Kidney epithelial cell (primary cell): ENCODE measurements at places on chromosomes 5 and 9. TPM values are rescaled to one million over a fixed set of nuclear protein-coding genes. Genes with fewer than 3 reads are reported as not detected.

DNA sequence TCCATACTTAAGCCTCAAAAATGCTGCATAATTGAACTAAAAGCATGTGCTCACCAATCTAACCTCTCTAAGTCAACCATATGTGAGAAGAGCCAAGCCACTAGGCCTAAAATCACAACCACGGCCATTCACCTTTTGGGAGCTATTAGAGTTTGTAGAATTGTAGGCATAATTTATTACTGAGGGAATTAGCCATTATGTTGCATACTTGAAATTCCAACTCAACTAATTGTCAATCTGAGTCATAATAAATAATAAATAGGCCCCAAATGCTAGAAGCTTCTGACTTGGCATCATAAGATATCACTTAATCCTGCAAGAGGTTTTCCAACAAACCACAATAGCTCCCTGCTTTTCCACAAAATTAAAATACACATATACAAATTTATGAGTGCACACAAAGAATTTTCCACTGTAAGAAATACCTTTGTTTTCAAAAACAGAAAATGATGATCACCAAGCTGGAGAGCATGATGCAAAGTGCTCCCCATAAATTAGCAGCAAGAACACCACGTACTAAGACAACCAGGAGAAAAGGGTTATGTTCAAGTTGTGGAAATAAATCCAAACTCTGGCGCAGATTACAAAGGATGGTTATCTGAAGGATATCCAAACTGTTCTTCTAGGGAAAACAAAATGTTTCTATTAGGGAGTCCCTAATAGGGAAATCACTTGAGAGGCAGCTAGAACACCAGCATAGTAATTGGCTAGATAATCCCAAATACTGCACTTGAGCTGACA lies 250.0 kb upstream of the SLC30A5 start:
- DNase-seq: no peak

DNA sequence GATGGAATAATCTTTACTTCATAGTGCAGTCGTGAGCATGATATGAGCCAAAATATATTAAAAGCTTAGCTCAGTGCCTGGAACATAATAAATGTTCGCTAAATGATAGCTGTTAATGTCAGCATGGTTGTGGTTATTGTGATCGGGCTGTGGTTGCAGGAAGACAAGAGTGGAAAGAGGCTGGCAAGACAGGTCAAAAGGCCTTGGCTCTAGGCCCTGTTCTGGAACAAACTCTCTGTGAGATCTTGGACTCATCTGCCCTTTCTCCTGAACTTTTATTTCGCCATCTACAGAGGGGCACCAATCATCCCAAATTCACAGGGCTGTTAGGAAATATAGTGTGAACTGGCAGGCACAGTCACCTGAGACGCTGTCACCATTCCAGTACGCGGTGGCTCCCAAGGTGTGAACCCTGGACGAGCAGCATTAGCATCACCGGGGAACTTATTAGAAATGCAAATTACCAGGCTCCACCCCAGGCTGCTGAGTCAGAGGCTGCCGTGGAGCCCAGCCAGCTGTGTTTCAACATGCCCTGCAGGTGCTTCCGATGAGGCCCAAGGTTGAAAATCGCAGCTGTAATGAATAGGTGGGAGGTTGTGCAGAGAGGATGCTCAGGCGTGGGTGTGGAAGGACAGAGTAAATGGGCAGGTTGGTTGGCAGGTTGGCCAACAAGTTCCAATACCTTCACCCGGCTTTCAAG lies 50.2 kb upstream of the SAP30L start:
- no peak for DNase-seq

OR1Q1 gene
- total RNA-seq: not detected in 2 replicates

GRCh38 chr9:133979921-133980863 lies 11.9 kb downstream of the VAV2 start:
- DNase-seq: no peak

DNA sequence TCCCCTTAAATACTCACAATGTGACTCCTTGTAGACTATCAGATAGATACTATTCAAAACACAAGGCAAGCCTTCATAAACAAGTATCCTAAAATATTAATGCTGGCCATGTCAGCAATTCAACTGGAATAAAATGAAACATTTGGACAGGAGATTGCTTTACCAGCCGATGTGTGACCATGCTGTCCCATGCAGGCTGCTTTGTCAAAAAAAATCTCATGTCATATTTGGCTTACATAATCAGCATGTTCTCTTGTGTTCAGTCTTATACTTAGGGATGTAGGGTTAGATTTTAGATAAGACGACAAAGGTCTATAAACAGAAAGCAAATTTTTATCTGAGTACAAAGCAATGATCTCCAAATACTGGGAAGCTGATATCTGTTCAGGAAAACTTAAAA lies 108.5 kb downstream of the NR6A1 start:
- no peak for DNase-seq

DNA sequence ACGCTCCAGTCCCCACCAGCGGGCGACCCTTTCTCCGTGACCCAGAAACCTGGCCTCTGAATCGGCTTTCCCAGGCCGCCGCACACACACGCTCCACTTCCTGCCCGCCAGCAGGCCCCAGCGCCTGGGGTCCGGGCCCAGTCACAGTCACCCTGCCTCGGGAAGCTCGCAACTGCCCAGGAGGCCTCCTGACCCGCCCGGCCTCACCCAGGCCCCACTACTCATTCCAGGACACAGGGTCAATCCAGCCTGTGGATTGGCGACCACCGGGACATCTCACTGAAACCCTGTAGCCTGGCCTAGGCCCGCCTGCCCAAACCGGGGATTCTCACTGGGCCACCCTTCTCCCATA lies 2.7 kb upstream of the IRX4 start:
- no peak for DNase-seq

SLC25A2 gene
- total RNA-seq: not detected in 2 replicates

DNA sequence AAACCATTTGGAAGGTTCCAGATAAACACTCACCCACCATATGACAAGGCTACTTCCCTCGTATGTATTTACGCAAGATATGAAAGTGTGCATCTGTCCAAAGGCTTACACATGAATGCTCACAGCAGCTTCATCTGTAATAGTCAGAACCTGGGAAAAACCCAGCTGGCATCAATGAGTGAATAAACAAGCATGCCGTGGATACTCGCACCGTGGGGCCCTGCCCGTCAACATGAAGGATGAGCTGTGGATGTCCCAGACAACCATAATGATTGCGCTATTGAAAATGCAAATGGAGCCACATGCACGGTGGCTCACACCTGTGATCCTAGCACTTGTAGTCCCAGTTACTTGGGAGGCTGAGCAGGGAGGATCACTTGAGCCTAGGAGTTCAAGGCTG lies 60.6 kb upstream of the FCN1 start:
- no peak for DNase-seq

LPCAT1 gene
- 80.9 and 87.6 TPM in 2 replicates for total RNA-seq

DNA sequence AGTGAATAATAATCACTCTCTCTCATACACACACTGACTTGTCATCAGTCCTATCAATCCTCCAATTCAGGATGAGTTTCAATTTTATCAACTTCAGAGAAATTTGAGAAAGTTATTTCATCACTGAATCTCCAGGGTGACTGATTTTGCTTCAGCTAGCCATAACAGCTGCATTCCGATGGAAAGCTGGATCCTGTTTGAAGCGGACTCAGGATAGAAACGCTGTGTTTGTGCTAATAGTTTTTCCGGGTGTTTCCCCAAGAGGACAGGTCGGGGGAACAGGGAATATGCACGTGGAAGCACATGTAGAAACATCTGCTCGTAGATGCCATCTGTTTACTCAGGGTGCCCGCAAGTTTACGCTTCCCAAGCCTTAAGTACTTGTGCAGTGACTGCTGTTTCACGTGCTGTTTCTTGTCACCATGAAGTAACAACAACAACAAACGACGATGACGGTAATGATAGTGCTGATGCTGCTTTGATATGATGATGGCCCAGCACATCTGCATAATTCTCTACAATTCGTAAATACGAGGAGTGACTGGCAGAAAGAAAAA lies 263.7 kb upstream of the DAPK1 start:
- no peak for DNase-seq

- no peak for DNase-seq
Observed at GRCh38 chr9:2290382-2290781, 275.2 kb downstream of the SMARCA2 start.

PCDHA9 gene
- total RNA-seq: under 0.01 TPM in 2 replicates

DNA sequence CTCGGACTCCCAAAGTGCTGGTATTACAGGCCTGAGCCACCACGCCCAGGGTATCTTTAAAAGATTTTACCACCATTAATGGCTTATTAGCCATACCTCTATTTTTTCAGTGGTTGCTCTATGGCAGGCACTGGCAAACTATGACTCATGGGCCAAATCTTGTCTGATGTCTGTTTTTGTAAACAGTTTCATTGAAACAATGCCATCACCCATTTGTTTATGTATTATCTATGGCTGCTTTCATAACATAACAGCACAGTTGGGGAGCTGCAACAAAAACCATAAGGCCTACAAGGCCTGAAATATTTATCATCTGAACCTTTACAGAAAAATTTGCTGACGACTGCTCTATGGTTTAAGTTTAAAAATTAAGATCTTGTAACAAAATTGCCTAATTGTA lies 66.8 kb downstream of the SLC38A9 start:
- no peak for DNase-seq

SLCO6A1 gene
- total RNA-seq: not detected in 2 replicates

GABRA6 gene
- not detected in 2 replicates for total RNA-seq

GRCh38 chr5:96638561-96638960 lies 23.6 kb upstream of the CAST start:
- DNase-seq: no peak

DNA sequence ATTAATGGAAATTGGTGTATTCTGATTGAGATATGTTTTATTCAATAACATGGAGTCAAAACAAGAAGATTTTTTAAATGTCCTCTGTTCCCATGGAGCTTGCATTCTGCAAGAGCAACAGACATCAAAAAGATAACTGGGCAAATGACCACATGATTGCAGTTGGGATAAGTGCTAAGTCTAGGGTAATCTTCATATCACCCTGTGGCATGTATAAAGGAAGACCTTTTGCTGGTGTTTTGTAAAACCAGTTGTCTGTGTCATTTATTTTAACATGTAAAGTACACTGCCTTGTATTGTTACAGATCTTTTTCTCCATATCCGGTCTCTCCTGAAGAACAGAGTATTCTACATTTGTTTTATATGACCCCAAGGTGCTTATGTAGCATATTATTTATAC lies 44.0 kb downstream of the PTCD2 start:
- no peak for DNase-seq

ZNF454 gene
- 5.0 and 5.8 TPM in 2 replicates for total RNA-seq

GDNF gene
- total RNA-seq: 0.41 and 1.0 TPM in 2 replicates

DNA sequence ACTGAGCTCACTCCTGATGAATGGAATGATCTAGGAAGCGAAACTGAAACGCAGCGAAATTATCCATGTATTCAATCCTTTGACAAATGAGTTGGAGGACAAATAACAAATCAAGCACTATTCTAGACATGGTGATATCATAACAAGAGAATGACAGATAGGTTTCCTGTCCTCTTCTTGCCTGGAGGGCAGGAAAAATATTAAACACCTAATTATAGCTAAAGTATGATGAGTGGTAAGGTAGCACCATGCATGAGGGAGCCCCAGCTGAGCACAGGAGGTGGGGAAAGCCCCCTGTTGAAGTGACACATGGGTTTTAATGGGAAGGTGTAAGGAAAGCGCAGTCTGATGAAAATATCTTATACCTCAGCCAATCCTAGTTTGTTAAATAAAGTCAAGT lies 225.2 kb downstream of the NPR3 start:
- DNase-seq: no peak

GRCh38 chr5:72106817-72107130 lies 501 bp upstream of the MAP1B start:
- no peak for DNase-seq

- no peak for DNase-seq
Observed at GRCh38 chr5:101658433-101658832, 637.7 kb downstream of the SLCO4C1 start.

- DNase-seq: no peak
Observed at GRCh38 chr5:10666531-10667299, 94.3 kb downstream of the DAP start.
